ENCODE measurements at places on chromosomes 6 and 20.

DNA sequence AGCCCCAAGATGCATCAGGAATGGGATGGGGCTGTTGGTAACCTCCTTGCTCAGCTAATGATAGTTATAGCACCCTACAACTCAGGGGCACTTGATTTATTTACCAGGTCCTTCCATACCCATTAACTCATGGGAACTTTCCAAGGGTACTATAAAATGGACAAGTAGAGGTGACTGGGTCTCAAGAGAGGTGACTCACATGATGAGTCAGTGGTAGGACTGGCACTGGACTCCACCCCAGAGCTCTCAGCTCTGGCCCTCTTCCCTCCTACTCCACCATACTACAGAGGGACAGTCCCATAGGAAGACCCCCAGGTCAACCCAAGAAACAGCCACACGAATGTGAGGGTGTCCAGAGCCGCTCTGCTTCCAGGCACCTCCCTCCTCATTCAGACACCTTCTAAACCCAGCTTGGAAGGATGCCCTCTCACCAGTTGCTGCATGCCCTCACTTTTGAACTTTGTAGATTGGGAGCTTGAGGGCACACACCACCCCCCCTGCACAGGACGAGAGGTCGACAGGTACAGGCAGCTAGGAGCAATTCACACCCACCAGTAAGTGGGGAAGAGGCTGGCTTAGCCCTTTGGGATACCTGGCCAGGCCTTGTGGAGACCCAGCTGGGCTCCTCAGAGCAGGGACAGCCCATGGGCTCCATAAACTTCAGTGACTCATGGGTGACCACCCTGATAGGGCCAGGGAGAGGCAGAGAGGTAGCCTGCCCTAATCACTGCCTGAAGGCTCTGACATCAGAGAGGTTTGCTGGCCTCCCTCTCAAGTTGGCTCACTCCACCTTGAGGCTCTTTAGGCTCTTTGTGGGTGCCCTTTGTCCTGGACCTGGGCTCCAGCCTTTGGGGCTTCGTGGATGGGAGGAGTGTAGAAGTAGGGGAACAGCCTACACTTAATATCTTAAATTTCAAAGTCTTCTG, 81.6 kb upstream of the MLN start:
- no peak for DNase-seq

DNA sequence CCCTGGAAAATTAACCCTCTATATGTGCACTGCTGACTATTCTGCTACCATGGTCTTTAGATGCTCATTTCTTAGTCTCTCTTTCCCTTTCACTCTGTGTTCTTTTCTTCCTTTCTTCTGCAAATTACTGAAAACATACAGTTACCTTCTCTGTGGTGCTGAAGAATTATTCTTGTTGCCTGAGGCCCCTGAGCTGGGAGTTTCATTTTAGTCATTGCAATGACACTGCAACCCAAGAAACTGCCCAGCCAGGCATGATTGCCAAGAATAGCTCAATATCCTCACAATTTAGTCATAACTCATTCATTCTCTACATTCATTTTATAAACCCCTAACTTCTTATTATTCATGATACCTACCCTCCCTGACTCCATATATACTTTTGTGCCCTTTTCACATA, 245.8 kb upstream of the RAB32 start:
- DNase-seq: no peak

GRCh38 chr6:9620687-9621086, 794.2 kb downstream of the TFAP2A start:
- DNase-seq: no peak

DNA sequence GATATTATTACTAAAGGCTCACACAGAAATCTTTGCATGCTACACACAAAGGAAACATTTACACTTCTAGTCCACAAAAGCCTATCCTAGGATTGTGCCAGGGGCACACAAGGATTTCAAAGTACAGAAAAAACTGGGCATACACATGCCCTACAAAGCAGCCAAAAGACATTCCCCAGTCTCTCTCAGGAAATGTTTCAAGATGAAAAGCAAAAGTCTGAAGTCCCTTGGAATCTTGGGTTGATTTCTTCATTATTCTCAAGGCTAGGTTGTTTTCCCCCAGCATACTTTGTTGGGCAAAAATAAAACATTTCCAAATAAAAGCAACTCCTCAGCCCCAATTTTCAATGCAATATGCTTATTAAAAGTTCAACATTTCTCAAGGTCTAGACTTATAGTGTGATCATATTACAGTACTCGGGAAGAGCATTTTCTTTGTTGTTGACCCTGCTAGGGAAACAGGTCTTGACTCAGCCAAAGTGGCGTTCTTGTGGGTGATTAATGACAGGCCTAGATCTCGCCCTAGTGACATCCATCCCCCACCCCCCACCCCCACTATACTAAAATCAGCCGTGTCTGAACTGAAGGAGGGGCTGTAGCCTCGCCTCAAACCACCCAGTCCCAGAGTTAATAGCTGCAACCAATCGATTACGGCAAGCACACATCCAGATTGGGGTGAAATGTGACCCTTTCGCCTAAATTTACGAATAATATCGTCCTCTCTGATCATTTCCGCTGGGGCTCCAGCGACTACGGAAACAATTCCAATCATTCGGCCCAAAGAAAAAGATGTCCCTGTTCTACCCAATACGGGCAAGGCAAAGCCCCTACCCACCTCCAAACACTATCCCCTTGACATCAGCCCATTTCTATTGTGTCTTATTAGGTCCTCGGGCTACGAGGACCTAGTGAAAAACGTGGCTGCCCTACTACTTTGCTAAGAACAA, 1.4 kb downstream of the AKIRIN2 start:
- no peak for DNase-seq

DNA sequence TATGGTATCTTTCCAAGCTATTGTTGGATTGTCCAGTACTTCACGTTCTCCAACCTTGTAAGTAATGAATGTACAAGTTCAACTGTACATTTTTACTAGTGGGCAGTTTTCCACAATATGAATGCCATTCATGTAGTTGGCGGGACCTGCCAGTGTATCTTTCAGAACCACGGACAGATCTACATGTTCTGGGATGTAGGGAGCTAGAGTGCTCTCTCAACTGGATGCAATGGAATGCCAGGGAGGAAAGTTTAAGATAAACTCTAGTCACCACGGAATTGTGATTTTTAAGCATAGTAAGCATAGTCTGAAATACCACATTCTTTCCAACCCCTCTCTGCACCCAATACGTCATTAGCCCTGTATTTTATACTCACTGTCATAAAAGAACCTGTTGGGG, 21.5 kb upstream of the HLA-C start:
- no peak for DNase-seq

DNA sequence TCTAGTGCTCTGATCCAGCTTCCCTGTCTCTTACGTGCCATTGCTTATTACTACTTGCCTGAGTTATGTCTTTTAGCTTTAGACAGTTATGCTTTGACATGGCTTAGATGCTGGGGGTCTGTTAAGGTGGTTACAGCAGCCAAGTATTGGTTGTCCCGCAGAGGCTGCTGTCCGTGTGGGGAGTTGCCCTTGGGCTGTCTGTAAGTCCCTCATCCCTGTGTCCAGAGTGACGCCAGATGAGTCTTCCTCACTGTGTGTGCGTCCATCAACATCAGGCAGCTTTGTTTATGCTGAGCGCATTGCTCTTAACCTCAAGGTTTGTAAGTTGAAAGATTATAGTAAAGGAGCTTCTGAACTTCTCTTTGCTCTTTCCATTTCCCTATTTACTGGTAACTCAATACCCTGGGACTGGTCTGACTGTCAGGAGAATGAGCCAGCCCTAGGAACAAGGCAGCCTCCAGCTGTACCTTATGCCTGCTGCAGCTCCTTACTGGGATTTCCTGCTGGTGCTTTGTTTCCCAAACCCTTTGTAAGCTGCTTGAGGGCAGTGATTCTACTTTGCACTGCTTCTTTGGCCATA, 7.2 kb downstream of the FAM120B start:
- no peak for DNase-seq

- DNase-seq: no peak
Measured at GRCh38 chr6:6284221-6284966, 36.1 kb downstream of the F13A1 start.

GRCh38 chr6:54758340-54758739, 88.2 kb upstream of the FAM83B start:
- DNase-seq: no peak

DNA sequence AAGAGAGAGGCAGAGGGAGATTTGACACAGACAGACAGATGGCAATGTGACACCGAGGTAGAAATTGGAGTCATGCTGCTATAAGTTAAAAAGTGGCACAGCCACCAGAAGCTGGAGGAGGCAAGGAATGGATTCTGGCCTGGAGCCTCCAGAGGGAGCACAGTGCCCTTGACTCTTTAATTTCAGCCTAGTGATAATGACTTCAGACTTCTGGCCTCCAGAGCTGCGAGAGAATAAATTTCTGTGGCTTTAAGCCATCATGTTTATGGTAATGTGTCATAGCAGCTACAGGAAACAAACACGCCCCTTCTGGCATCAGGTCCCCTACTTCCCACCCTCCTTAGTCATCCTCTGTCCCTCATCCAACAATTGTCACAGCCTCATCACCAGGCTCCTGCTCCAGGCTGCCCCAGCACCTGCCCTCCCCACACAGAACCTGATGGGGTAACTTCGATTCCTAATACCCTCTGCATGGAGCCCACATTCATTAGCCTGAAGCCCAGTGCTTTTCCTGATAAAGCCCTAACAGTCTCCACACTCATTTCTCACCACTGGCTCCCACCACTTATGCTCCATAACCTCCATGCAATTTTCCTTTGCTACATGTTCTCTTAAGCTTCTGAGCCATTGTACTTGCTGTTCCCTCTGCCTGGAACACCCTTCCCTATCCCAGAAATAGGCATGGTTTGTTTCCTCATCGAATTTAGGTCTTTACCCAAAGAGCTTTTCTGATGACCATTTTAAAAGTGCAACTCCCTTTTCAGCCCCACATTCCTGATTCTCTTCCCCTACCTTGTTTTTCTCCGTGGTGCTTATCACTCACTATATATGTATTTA, 69.7 kb upstream of the TOX2 start:
- no peak for DNase-seq
